ENCODE measurements at places on chromosomes 6 and 20.

DNA sequence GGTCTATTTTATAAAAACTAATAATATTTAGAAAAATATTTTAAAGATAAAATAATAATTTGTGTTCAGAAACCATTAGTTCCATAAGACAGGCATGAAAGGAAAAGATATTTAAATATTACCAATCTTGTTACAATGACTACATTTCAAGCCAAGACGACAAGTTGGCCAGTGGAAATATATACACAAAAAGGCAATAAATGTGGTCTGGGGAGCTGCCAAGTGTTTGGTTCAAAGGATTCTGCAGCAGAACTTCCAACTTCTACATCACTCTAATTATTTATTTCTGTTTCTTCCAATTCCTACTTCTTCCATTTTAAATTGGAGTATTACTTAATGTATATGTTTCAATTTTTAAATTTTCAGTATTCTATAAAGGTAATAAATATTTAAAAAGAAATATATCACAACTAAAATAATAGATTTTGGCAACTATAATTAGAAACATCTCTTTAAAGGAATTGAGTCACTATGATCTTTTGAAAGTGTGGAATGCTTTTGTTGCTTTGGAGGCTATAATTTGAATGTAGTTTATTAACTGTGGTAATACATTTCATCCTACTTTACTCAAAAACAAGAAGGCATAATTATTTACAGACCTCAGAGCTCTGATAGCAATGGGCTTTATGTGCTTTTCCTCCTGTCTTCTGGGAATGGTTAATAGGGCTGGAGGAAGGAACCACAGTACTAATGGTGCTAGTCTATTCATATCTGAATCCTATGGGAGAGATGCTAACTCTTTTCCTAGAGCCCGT, 129.7 kb upstream of the FAM184A start:
- DNase-seq, result no peak

DNA sequence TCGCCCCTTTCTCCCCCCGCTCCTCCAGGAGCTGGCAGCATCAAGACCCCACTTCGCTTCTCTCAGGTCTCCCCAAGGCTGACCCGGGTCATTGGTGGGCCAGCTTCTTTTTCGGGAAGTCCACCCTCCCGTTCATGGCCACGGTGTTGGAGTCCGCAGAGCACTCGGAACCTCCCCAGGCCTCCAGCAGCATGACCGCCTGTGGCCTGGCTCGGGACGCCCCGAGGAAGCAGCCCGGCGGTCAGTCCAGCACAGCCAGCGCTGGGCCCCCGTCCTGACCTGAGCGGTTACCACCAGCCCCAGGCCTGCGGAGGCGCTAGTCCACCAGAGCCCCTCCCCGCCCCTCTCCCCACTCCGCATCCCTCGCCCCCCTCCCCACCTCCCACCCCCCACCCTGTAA, 1.0 kb downstream of the PPDPF start:
- DNase-seq, result no peak

DNA sequence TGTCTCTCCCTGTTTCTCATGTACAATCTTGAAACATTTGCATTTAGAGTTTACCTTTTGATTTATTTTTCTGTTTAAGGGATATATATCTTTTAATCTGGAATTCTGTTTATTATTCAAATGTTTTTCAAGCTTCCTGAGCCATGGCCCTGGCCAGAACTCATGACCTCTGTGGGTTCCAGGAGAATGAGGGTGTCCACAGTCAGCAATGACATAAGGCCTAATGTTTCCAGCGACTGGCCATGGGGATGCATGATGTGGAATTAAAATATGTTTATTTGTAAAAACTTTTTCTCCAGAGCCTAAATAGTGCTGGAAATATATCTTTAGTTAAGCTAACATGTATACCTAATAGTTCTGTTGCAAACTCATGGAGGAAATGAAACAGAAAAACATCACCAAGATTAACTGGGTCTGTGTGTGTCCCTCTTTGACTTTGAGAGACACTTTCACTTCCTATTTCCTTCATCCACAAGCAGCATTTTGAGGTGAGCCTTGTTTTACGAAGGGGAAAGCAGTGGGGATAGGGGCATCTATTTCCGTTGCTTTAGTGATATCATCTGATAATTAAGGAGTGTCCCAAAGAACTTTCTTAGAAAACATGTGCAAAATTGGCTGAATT, 87.6 kb downstream of the SMOC2 start:
- no peak for DNase-seq

DNA sequence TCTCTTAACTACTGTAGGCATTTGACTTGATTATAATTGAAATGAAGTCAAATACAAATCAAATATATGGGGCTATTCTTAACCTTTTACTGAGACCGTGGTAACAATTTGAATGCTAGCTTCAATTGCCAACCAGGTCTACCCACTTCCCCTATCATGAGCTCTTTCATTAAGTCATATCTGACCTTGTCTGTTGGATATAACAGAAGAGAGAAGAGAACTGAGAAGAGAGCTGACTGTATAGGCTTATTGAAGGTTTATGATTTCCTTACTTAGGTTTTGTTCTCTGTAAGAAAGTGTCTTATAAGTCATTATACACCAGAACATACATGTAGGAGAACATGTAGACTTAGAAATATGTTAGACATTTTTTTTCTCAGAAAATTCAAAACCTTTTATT, 549.4 kb downstream of the COL12A1 start:
- no peak for DNase-seq

DNA sequence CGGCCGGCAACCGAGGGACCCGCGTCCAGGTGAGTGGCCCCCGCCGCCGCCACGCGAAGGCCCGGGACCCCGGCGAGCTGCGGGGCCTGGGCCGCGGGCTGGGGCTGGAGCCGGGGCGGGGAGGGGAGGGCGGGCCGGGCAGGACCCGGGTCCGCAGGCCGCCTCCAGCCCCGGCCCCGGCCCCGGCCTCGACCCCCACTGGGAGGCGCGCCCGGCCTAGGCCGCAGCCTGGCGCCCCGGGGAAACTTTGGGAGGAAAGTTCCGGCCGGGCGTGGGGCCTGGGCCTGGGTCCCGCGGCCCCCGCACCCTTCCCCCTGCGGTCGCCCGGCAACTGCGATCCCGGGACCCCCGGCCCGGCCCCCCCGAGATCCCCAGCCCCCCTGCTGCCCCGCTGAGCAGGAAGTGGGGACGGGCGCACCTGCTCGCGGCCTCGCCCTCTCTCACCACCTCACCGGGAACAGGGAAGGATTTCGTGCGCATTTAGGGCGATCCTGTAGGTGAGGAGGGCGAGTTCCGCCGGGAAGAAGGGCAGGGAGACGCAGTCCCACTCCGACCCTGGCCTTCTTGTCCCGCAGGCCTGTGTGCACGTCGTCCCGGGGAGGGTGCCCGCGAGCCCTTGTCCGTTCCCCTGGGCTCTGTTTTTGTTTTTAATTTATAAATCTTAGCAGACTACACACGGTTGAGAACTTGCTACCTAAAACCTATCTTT, 402 bp downstream of the OSBPL2 start:
- no peak for DNase-seq

DNA sequence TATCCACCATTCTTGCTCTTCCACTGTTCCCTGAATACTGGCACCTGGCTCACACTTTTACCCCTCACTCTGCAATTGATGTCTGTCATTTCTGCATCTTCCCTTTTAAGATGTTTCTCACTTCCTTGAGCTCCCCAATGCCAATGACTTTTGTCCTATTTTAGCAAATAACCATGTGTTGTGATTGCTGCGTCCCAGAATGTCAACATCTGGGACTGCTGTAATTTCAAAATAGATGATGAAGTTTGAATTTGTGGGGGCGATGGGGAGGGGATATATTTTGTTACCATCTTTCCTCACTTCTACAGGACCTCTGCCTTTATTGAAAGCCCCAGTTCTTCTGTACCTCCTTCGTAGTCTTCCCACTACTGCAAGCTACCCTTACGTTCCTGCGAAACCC, 40.0 kb upstream of the ADGRF5 start:
- DNase-seq, result no peak

GRCh38 chr6:168534265-168534664, 93.3 kb downstream of the SMOC2 start:
- DNase-seq, result no peak

GRCh38 chr20:41308290-41308711, 9.2 kb downstream of the ZHX3 start:
- no peak for DNase-seq

- DNase-seq, result no peak
Measured at GRCh38 chr6:23316131-23316530, 746.8 kb downstream of the HDGFL1 start.

Measured in NCI-H774 (cell line).